ENCODE measurements at places on chromosomes 12 and 14. TPM values are rescaled to one million over a fixed set of nuclear protein-coding genes. Genes with fewer than 3 reads are reported as not detected.

DNA sequence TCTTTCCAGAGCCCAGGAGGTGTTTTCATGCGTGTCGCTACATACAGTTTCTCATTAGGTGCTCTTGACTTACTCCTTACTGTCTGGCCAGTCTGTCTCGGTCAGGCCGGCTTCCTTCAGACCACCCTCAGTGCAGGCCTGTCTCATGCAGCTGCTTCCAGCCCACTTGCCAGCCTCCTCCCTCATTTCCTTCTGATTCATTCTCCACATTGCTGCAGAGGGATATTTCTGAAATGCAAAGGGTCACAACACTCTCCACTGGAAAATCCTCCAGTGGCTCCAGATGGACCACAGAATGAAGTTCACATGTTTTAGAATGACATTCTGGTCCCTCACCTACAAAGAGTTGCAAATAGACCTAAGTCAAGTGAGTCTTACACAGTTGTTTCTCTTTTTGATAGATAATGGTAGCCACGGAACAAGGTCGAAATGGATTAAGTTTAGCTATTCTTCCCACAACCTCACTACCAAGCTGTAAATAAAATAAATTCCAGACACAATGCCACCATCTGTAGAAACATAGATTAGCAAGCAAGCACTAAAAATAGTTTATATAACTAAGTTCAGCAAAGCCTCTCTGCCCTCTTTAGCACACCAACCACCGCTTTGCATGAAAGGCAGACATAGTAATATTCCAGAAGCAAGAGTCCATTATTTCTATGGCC, 146.9 kb downstream of the ESR2 start:
- H3K4me1 ChIP-seq, result no peaks in the 10 kb centered on the region
- DNase-seq, result no peak
- H3K27me3 ChIP-seq, result no peaks in the 10 kb centered on the region
- H3K4me3 ChIP-seq, result no peak overlapping the region
- peaks cover 10% of the 10 kb centered on the region for H3K36me3 ChIP-seq

DNA sequence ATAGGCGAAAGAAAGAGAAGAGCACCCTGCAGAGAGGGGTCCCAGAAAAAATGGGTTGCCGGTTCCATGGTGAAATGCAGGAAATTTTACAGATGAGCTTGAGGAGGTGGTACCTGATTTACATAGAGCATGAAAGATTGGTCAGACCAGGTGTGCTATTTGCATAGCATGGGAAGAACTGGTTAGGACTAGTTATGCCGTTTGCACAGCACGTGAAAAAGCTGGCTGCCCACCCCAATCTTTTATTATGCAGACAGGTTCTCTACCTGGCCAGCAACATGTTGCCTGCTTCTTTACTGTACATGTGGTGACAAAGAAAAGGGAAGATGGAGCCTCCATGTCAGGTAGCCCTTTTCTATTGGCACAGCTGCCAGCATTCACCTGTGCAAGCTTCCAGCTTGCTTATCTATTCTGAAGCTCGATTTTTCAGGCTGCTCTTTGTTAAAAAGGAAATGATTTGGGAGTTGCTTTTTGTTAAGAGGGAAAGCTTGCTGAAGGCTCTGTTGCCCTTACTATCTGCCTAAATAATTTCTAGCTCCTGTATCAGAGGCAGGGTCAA, 62.9 kb upstream of the ELK3 start:
- no peak for DNase-seq
- H3K36me3 ChIP-seq, result no peaks in the 10 kb centered on the region
- H3K27me3 ChIP-seq, result no peaks in the 10 kb centered on the region
- H3K4me3 ChIP-seq, result no peak overlapping the region

DNA sequence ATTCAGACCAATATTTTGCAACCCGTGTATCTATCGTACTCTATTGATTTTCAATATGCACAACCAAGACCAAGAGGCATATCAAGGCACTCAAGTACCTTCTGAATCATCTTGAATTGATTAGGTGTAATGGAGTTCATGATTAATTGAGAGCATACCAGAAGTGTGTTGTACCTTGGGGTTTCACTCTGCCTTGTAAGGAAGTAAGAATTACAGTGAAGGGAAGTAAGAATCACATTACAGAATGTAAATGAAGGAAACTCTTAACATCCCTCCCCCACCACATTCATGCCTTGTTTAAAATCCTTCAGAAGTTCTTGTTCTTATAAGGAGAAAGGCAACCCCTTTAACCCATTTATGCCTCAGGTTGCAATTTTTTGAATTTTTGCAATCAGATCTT, 5.4 kb upstream of the MGAT4C start:
- no peaks in the 10 kb centered on the region for H3K27me3 ChIP-seq
- H3K27ac ChIP-seq, result no peak overlapping the region
- H3K4me3 ChIP-seq, result no peak overlapping the region
- DNase-seq, result no peak
- H3K4me1 ChIP-seq, result no peaks in the 10 kb centered on the region
- no peaks in the 10 kb centered on the region for H3K36me3 ChIP-seq

DNA sequence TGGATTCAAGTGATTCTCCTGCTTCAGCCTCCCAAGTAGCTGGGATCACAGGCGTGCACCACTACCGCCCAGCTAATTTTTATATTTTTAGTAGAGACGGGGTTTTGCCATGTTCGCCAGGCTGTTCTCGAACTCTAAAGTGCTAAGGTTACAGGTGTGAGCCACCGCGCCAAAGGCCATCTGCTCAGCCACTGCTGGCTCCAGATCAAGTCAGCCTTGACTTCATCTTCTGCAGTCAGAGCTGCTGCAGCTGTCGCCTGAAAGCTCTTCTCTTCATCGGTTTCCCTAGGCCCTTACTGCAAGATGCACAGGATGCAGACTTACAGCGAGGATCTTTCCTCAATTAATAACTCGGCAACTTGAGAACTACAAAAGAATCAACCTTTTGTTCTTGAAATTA, 66.8 kb downstream of the CLIP1 start:
- no peaks in the 10 kb centered on the region for H3K27me3 ChIP-seq
- no peak overlapping the region for H3K27ac ChIP-seq
- no peaks in the 10 kb centered on the region for H3K4me1 ChIP-seq
- peaks cover 17% of the 10 kb centered on the region for H3K36me3 ChIP-seq
- no peak for DNase-seq

DNA sequence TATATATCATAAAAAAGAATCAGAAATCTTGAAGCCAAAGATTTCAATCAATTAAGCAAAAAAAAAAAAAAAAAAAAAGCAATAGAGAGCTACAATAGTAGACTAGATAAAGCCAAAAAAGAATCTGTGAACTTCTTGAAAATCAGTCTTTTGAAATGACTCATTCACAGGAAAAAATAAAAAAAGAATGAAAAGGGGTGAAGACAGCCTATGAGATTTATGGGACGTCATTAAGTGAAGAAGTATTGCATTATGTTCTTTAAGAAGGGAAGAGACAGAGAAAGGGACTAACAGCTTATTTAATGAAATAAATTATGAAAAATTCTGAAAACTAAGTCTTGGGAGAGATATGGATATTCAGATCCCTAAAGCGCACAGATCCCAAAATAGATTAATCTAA, 103.8 kb downstream of the ACSS3 start:
- no peaks in the 10 kb centered on the region for H3K4me1 ChIP-seq
- no peak for DNase-seq
- H3K36me3 ChIP-seq, result peaks cover 75% of the 10 kb centered on the region
- no peak overlapping the region for H3K4me3 ChIP-seq

- no peak overlapping the region for H3K27ac ChIP-seq
- DNase-seq, result no peak
- H3K4me1 ChIP-seq, result no peaks in the 10 kb centered on the region
- no peaks in the 10 kb centered on the region for H3K27me3 ChIP-seq
Measured at GRCh38 chr12:113781415-113782198, 184.5 kb downstream of the RBM19 start.

DNA sequence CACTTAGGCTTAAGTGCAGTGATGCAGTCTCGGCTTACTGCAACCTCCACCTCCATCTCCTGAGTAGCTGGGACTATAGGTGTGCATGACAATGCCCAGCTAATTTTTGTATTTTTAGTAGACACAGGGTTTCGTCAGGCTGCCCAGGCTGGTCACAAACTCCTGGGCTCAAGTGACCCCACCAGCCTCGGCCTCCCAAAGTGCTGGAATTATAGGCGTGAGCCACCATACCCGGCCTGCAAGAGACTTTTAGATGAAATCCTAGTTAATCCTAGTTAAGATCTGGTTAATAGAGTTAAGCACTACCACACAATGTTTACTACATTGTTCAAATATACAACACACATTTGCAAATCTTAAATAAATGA, 196.5 kb upstream of the AMIGO2 start:
- no peaks in the 10 kb centered on the region for H3K27me3 ChIP-seq
- H3K4me3 ChIP-seq, result no peak overlapping the region
- no peak overlapping the region for H3K27ac ChIP-seq
- H3K4me1 ChIP-seq, result no peaks in the 10 kb centered on the region
- no peaks in the 10 kb centered on the region for H3K36me3 ChIP-seq

- no peak overlapping the region for H3K4me3 ChIP-seq
- no peak overlapping the region for H3K27ac ChIP-seq
- no peaks in the 10 kb centered on the region for H3K4me1 ChIP-seq
- no peaks in the 10 kb centered on the region for H3K27me3 ChIP-seq
Measured at GRCh38 chr14:57987596-57988300, 121.9 kb upstream of the SLC35F4 start.

GRCh38 chr12:52267266-52267665, 7.2 kb upstream of the KRT86 start:
- no peaks in the 10 kb centered on the region for H3K27me3 ChIP-seq
- H3K4me3 ChIP-seq, result no peak overlapping the region
- peak overlapping the region; percentile 49 for H3K27ac ChIP-seq
- H3K36me3 ChIP-seq, result no peaks in the 10 kb centered on the region
- H3K4me1 ChIP-seq, result no peaks in the 10 kb centered on the region

DNA sequence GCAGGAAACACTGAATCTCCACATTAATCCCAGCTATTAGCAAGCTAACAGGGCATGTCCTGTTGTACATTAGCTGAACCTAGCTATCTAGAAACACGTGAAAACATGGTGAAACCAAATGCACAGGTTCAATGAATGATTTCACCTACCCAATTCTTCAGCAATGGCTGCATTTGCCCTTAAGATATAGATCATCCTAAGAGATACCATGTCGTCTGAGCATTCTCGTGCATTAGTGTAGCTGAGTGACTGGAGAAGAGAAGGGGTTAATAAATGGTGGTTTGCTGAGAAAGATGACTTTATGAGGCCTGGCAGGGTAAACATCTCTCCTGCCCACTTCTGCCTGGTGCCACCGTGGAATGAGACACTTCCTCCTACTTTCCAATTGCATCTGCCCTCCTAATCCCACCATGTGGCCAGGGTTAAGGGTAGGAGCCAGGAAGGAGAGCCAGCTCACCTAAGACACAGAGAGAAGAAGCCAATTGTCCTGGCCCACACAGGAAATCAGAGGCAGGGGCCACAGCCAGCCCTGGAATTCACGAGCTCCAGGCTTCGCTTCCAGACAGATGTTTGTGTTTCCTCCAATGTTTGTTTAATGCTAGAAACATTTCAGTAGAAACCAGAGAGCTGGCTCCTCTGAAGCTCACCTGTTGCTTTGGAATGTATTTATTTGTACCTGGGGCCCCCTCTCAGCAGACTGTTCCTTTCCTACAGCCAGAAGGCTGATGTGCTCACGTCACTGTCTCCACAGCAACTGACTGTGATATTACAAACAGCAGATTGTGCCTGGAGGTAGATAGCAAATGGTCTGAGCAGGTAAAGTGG, 126.0 kb upstream of the PARP11 start:
- DNase-seq, result no peak
- no peaks in the 10 kb centered on the region for H3K36me3 ChIP-seq
- no peaks in the 10 kb centered on the region for H3K4me1 ChIP-seq
- no peak overlapping the region for H3K4me3 ChIP-seq
- no peak overlapping the region for H3K27ac ChIP-seq
- H3K27me3 ChIP-seq, result no peaks in the 10 kb centered on the region

DNA sequence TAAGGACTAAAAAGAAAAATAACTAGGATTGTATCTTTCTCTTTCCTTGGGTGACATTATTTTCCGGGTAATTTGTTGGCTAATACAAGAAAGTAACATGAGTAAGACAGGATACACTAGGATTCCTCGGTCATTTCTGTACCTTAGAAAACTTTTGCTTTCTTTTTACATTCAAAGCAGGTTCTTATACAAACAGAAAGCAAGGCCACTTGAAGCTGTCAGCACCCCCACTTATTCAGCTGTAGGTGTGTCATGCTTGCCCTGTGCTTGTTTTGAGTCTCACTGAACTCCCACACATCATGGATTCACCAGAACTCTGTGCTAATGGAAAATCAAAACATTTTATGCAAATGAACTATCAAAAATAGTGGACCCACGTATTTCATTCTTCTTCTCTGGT, 266.8 kb upstream of the CLEC14A start:
- H3K4me1 ChIP-seq, result no peaks in the 10 kb centered on the region
- no peaks in the 10 kb centered on the region for H3K27me3 ChIP-seq
- no peaks in the 10 kb centered on the region for H3K36me3 ChIP-seq
- H3K27ac ChIP-seq, result no peak overlapping the region

- H3K36me3 ChIP-seq, result no peaks in the 10 kb centered on the region
- no peak overlapping the region for H3K4me3 ChIP-seq
- no peak overlapping the region for H3K27ac ChIP-seq
- no peaks in the 10 kb centered on the region for H3K27me3 ChIP-seq
Measured at GRCh38 chr14:24535737-24536136, 27.7 kb upstream of the CMA1 start.

DNA sequence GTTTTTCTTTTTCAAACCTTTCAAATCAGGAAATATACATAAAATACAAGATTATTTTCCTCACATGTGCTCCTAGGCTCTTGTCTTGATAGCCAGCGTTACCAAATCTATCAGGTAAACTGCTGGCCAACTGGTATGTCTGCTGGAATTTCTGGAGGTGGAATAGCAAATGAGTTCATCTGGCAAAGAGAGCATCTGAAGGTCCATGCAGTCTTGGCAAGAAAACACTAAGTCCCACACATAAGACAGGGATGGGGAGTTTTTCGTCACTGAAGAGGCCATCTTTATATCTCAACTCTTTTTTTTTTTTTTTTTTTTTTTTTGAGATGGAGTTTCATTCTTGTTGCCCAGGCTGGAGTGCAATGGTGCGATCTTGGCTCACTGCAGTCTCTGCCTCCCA, 60.1 kb downstream of the DERA start:
- H3K27ac ChIP-seq, result no peak overlapping the region
- H3K4me1 ChIP-seq, result no peaks in the 10 kb centered on the region
- no peak overlapping the region for H3K4me3 ChIP-seq
- H3K36me3 ChIP-seq, result peaks cover 27% of the 10 kb centered on the region
- no peaks in the 10 kb centered on the region for H3K27me3 ChIP-seq

DNA sequence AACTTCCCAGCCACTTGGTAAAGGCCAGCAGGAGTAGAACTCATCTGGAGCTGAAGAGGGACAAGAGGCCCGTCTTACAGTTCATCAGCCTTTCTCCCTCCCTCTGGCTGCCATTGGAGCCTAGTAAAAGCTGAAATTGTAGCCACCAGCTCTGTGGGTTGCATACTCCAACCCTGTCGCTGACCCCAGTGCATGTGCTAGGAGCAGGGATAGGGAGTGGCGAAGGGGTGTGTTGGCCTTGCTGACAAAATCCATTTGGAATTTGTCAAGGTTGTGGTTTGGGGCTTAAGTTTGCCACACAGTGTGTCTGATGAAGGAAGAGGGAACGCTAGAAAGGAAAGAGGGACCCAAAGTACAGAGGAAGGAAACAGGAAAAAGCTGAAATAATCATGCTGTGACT, 4.0 kb upstream of the ARF3 start:
- no peak overlapping the region for H3K4me3 ChIP-seq
- no peak overlapping the region for H3K27ac ChIP-seq
- H3K4me1 ChIP-seq, result no peaks in the 10 kb centered on the region
- no peaks in the 10 kb centered on the region for H3K36me3 ChIP-seq
- no peak for DNase-seq

- no peak overlapping the region for H3K4me3 ChIP-seq
- H3K27me3 ChIP-seq, result no peaks in the 10 kb centered on the region
- no peaks in the 10 kb centered on the region for H3K36me3 ChIP-seq
- no peaks in the 10 kb centered on the region for H3K4me1 ChIP-seq
Measured at GRCh38 chr14:105549481-105549880, 23.1 kb downstream of the TMEM121 start.

Gene CD69
- total RNA-seq, result 5.9 TPM

Gene BCL11B
- total RNA-seq, result 0.21 TPM

Gene FSCB
- 0.66 TPM for total RNA-seq

Gene APOF
- not detected for total RNA-seq

Gene VRTN
- total RNA-seq, result not detected

Gene DICER1
- total RNA-seq, result 78.9 TPM

Measured in tibial nerve (tissue), 4 donors.